ENCODE measurements at places on chromosomes 2 and 18.

- no peak for DNase-seq
These were observed 84.1 kb downstream of the LDLRAD4 start for GRCh38 chr18:13302457-13303225.

- DNase-seq: no peak
These were observed 8.7 kb upstream of the TXNDC2 start for GRCh38 chr18:9876867-9877654.

DNA sequence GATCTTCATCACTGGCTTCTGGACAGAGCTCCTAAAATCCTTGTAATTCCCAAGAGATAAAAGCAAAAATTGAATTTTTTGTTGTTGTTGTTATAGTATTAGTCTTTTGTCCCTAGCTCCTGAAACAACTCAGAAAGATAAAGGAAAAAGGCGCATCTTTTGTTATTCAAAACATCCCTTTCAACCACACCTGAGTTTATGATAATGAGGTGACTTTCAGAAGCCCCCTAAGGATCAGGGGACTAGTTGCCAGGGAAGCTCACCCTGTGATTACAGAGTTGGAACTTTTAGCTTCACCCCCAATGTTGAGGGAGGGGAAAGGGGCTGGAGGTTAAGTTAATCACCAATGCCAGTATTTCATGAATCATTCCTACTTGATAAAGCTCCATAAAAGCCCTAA is 10.3 kb upstream of the CERKL start:
- DNase-seq: no peak

- DNase-seq: no peak
These were observed 574 bp upstream of the EML4 start for GRCh38 chr2:42168459-42169099.

DNA sequence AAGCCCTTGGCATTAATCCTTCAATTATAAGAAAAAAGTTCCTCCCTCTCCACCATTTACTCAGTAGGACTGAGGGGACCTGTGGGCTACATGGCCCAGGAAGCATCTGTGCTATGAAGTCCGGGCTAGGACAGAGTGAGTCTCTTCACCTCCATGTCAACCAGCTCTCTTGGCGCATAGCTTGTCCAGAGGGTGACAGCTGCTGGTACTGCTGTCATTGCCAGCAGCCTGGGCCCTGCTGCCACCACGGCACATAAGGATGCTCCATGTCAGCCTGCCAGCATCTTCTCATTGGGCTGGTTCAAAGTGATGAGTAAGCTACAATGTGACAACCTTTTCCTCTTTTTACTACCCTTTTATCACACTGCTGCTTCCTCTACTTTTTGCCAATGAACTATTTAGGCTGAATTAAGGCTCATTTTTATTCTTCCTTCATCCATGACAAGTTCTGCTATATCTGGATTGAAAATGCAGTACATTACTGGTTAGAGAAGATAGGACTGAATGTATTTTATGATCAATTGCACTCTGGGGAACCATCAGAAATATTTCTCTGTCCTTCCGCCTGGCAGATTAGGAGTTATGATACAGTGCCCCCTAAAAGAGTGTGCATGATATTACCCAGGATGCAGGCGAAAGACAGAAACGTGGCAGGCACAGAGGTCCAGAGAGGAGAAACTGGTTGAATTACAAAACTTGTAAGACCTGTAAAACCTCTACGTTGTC is 258.9 kb upstream of the TNP1 start:
- DNase-seq: no peak

Data from 8988T (cell line).